ENCODE measurements at places on chromosomes 5 and 9.

DNA sequence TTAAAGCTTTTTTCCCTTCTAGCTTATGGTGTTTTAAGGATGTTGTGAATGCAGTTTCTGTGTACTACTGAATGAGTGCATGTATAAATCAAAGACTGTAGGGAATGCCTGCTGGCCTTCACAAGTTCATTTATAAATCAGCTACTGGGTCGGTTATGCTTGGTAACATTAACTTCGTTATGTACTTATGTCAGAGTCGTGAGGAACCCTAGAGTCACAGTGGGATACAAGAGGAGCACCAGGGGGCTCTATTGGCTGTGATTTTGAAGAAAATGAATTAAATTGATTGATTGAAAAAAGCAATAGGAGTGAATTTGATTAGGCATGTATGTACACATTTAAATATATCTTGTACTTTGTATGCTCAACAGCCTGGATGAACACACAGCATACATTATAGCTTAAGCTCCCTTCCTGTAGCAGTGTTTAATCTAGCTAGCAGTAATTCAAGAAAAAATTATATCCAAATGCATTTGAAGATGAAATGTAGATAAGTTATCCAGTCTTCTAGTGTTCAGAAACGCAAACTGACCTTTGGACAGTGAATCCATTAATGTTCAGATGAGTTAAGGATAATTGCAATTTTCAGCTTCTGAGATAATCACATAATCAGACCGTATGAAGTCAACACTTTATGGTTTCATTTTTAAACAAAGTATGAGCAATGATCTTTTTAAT, 204.2 kb downstream of the KDM4C start:
- DNase-seq: no peak

- DNase-seq: no peak
Observed at GRCh38 chr5:150248946-150249345, 40.6 kb downstream of the CAMK2A start.

- no peak for DNase-seq
Observed at GRCh38 chr9:109506097-109506712, 8.1 kb upstream of the PTPN3 start.

DNA sequence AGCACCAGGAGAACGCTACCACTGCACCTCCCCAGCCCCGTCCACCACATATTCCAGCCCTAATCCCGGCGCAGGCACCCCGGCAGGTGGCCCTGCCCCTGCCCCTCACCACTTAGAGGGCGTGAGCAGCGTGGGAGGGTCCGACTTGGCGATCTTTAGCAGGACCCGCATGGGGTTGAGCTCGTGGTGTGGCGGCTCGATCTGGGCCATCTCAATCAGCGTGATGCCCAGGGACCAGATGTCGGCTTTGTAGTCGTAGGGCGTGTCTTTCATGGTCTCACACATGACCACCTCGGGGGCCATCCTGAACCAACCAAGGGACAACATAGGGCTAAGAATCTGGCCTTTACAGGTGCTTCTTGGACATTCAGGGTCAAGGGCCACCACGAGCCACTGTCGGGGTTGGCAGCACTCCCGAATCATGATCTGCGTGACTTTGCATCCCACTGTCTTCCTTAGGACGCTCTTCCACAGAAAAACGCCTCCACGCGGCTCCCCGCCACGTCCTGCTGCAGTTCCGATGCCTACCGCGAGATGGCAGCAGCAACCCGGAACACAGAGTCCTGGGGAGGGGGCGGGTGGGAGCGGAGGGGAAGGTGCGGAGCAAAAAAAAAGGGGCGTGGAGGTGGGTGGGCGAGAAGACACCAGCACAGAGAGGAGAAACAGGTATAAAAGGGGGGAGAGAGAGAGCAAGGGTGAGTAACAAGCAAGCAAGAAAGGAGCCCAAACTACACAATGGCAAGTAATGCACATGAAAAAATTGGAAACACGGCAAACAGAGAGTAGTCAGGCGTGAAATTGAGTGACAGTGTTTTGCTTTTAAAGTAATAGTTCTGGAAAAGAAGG, 81.3 kb downstream of the STK10 start:
- peak; percentile 61 for DNase-seq

- no peak for DNase-seq
Observed at GRCh38 chr9:70053864-70054263, 10.2 kb downstream of the MAMDC2 start.

GRCh38 chr5:134018154-134018985, 13.6 kb upstream of the VDAC1 start:
- DNase-seq: no peak

DNA sequence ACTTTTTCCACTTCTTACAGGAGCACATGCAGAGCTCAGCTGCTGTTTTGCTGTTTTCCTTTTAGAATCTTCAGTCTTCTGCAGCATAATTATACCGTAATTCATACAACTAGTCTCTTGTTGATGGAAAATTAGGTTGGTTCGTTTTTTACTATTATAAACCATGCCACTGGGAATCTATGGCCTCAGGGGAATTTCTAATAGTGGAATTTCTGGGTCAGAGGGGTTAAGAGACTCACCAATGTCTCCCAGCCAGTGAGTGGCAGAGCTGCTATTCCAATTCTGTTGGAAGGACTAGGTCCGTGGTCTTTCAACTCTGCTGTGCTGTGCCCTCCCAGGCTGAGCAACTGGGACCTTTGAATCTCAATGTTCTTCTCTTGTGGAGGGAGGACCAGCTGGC, 282.5 kb downstream of the ZSWIM6 start:
- DNase-seq: no peak

GRCh38 chr9:13942695-13943094, 371.2 kb downstream of the NFIB start:
- DNase-seq: peak; percentile 1

DNA sequence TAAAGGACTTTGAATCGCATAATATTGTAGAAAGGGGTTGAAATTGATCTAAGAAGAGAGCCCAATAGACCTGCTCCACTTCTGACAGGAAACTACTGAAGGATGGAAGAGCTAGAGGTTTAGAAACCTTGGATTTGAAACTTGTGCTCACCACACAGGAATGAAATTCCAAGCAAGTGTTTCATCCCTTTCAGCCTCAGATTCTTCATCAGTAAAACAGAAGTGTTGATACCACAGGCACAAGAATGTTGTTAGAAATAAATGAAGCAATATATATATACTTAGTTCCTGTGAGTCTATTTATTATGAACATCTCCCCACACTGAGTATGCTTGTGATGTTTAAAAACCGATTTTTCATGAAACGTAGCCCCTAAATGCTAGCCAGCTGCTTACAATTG, 43.8 kb downstream of the PRRC1 start:
- no peak for DNase-seq

GRCh38 chr5:10756549-10756948, 4.5 kb downstream of the DAP start:
- DNase-seq: no peak

- no peak for DNase-seq
Observed at GRCh38 chr5:154199671-154200220, 9.2 kb downstream of the GALNT10 start.

GRCh38 chr5:134555890-134556311, 30.4 kb downstream of the JADE2 start:
- peak; percentile 87 for DNase-seq

GRCh38 chr5:54844905-54845566, 140.4 kb downstream of the ESM1 start:
- DNase-seq: no peak

DNA sequence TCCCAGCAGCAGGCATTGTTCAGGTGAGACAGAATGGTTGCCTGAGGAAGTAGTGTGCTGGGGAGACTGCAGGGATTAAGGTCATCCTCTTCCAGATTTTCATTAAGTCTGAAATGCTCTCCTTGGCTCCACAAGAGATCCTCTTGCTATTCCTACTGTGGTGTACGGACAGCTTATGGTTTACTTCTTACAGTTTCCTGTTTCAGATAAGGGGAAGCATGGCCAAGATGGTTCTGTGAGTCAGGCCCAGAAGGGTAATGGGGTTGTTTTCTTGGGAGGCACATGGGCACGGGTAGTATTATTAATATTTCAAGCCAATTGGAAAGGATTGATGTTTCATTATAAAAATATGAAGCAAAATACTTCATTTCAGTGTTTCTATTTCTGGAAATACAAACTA, 42.9 kb downstream of the GLRX start:
- no peak for DNase-seq

- no peak for DNase-seq
Observed at GRCh38 chr5:150481972-150482406, 25.9 kb upstream of the NDST1 start.

GRCh38 chr9:113349445-113350094, at the start of gene BSPRY:
TSS of gene BSPRY (plus strand) at chr9:113349541. CDS start at chr9:113349580, 39 bp downstream.
- no peak for DNase-seq

DNA sequence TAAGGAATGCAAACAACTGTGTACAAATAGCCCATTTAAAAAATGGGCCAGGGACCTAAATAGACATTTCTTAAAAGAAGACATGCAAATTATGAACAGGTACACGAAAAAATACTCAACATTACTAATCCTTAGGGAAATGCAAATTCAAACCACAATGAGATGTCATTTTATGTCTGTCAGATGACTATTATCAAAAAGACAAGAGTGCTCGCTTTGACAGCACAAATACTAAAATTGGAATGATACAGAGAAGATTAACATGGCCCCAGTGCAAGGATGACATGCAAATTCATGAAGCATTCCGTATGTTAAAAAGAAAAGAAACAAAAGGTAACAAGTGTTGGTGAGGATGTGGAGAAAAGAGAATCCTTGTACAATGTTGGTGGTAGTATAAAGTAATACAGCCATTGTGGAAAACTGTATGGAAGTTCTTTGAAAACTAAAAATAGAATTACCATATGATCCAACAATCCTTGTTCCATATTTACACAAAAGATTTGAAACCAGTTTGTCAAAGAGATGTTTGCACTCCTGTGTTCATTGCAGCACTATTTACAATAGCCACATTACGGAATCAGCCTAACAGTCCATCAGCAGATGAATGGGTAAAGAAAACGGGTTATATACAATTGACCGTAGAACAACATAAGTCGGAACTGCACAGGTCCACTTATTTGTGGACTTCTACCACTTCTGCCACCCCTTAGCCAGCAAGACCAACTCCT, 47.2 kb upstream of the PCAT7 start:
- DNase-seq: no peak

- no peak for DNase-seq
Observed at GRCh38 chr5:152514827-152515397, 109.8 kb upstream of the NMUR2 start.

DNA sequence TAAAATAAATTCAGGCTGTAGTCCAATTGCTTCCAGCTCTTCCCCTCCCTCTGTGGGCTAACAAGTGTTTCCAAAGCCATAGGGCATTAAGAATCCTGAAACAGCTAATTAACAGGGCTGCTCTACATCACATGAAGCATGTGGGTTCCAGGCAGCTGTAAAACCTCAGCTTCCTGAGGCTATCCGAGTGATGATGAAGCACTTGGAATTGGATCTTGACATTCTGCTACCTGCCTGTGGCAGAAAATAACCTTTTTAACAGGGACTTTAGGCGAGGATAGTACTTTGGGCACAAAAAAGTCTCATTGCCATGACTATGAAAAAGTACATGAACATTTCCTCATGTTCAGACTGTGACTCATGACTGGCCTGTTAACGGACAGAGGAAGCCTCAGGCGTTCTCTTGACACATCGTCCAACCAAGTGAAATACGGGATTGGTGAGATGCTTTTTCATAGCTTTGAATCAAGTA, 107.2 kb downstream of the PDE4D start:
- no peak for DNase-seq

DNA sequence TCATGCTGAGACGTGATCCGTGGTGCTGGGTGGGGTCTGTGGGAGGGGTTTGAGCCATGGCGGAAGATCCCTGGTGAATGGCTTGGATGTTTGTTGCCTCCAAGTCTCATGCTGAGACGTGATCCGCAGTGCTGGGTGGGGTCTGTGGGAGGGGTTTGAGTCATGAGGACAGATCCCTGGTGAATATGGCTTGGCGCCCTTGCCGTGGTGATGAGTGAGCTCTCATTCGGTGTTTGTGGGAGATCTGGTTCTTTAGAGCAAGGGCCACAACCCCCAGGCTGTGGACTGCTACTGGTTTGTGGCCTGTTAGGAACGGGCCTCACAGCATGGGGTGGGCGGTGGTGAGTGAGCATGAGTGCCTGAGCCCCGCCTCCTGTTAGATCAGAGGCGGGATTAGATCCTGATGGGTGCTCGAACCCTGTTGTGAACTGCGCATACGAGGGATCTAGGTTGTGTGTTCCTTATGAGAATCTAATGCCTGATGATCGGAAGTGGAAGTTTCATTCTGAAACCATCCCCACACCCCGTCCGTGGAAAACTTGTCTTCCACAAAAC, 31.2 kb downstream of the NKD2 start:
- no peak for DNase-seq

GRCh38 chr9:129270903-129271431, 92.9 kb upstream of the IER5L start:
- DNase-seq: no peak

DNA sequence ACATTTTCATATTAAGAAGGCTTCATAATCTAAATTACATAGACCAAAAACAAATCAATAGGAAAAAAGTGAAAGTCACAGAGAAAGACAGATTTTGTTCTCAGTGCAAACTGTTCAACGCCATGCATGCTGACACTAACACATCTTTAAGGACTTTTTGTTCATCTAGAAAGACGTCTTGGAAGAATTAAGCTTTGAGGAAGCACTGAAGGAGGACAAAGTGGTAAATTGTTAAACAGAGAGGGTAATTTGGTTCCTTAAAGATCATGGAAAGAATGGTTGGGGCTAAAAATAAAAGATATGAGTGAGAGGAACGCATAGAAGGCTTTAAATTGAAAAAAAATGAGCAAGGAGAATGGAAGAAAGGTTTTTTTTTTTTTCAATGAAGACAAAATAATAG, 9.1 kb downstream of the MEGF9 start:
- no peak for DNase-seq

All from stimulated activated naive CD4-positive, alpha-beta T cell treated with Interleukin-2 at 50 U/mL for 16 hours (primary cell).